Activated CD4-positive, alpha-beta T cell treated with anti-CD3 and anti-CD28 coated beads, Interleukin-2, amount 50 U/mL, for 1 hour (primary cell): ENCODE measurements at places on chromosomes 4 and X.

DNA sequence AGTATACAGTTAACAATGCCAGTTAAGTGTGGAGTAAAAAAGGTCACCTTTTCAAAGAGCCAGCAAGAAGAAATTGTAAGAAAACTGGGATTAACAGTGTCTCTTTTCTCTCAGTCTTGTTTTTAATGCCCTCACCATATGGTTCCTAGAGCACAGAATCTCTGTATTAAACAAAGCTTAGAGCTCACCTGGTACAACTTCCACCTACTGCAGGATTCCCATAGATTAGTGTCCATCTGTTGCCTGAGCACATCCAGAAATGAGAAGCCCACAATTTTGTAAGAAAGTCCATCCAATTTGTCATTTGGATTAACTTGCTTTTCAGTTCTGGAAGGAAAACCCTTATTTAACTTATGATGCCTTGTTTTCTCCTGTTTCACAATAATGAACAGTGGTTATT lies 1037.1 kb downstream of the STPG2 start:
- DNase-seq, result no peak

DNA sequence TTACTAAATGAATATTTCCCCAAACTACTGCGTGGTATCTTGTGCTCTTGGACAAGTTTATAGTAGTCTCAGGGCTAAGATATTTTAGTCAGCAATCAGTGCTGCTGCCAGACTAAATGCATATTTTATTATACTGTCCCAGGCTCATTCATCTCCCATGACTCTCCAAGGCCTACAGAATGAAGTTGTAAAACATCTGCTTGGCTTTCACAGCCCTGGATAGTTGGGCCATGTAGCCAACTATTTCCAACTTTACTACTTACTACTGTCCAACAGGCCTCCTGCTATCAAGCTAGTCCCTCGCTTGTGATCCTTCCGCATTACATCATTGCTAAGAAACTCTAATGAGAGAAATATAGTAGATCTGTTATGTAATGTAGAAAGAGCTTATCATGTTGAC lies 31.4 kb downstream of the MAGEB16 start:
- no peak for DNase-seq

GRCh38 chrX:9919632-9920172 lies 47.5 kb upstream of the CLDN34 start:
- no peak for DNase-seq

DNA sequence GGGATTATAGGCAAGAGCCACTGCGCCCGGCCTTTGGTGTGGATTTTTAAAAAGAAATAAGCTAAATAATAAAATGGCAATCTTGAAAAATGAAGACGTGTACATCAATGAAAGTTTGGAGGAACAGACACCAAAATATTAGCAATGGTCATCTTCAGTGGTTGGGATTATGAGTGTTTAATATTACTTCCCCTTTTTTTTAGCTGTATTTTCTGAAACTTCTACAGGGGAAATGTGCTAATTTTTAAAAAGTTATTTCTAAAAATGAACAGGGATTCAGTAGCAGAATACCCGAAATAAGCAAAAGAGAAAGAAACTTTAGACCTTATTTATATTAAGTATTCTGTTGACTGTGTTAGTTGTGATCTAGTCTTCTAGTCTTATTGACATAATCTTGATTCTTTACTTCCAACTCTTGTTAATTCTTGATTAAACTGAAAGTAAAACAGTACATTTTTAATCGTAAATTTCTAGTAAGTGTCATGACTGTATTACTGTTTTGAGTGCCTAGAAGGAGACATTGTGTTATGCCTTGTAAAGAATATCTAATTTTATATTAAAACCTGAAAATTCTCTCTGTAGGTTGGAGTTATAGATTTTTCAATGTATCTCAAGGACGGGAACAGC lies 51.3 kb downstream of the RUFY3 start:
- DNase-seq, result no peak

GRCh38 chr4:150078579-150079080 lies 385 bp downstream of the DCLK2 start:
- DNase-seq, result no peak

- no peak for DNase-seq
These were observed 54.4 kb upstream of the HGFAC start for GRCh38 chr4:3387154-3387942.

GRCh38 chr4:55020131-55020530 lies 105.3 kb downstream of the KDR start:
- DNase-seq, result no peak

DNA sequence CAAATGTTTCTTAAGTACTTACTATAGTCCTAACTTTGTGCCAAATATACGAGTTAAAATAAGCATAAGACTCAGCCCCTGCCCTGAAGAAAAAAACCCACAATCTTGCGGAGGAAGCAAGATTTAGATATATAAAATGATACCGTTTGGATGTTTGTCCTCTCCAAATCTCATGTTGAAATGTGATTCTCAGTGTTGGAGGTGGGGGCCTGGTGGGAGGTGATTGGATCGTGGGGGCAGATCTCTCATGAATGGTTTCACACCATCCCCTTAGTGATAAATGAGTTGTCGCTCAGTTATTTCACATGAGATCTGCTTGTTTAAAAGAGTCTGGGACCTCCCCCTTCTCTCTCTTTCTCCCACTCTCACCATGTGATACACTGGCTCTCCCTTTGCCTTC lies 28.7 kb downstream of the EFHC2 start:
- DNase-seq, result no peak

DNA sequence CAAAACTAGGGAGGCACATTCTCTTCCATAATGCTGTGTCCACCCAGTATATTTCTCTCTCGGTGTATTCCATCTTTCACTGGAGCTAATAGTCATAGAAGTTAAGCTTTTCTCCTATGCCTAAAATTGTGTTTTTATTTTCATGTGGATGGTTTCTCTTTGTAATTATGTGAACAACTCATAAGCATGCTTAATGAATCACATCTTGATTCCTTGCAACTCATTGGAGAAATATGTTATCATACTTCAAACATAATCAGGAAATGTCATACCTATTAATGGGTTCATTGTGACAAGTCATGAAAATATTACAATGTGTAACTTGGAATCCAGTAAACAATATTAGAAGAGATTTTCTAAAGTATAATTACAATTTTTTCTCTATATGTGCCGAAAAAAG lies 186.3 kb downstream of the SLC7A11 start:
- no peak for DNase-seq

DNA sequence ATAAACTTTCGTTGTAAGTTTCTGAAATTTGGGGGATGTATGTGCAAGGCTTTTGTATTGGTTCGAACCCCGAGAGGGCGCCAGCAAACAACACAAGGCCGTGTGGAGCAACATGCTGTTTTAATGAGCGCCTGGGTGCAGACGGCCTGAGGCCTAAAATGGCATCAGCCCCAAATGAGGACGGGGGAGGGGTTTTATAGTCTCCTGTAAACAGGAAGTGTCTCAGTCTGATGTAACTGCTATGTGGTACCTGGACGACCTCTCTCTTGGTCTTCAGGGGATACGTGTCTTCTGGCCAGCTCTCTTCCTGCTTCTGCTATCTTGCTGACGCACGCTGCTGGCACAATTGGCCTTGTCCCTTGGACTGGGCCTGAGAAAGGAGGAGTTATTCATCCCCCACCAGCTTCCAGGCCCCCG lies 1348.0 kb downstream of the ADGRL3 start:
- DNase-seq, result no peak

DNA sequence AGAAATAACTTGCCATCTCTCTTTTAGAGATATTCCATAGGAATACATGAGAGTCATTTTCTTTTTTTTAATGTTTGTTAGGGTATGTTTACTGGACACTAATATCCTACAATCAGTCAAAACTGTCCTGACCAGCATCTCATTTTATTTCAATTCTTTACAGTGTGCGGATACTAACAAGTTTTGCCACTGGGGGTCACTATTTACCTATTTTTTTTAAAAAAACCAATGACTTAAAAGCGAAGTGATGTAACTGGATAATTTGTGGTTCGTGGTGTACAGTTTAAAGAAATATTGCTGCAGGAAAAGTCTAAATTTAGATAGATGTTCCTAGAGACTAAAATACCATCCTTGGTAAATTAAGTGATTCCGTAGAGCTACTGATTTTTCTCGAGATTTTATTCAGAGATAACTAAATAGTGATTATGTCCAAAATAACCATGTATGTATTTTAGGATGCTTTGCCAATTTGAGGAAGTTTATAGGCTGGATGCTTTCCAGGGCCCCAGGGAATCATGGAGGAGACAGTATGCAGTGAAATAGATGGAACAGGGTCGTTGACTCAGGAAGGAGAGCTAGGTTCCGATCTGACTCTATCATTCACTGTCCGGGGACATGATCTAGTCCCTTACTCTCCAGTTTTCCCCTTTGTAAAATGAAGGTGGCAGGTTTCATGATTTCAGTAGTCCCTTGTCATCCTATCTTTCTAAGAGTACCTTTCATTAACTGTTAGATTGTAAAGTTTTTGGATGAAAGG lies 34.0 kb upstream of the GNPDA2 start:
- DNase-seq, result no peak
